ENCODE measurements at places on chromosomes 7 and 10.

DNA sequence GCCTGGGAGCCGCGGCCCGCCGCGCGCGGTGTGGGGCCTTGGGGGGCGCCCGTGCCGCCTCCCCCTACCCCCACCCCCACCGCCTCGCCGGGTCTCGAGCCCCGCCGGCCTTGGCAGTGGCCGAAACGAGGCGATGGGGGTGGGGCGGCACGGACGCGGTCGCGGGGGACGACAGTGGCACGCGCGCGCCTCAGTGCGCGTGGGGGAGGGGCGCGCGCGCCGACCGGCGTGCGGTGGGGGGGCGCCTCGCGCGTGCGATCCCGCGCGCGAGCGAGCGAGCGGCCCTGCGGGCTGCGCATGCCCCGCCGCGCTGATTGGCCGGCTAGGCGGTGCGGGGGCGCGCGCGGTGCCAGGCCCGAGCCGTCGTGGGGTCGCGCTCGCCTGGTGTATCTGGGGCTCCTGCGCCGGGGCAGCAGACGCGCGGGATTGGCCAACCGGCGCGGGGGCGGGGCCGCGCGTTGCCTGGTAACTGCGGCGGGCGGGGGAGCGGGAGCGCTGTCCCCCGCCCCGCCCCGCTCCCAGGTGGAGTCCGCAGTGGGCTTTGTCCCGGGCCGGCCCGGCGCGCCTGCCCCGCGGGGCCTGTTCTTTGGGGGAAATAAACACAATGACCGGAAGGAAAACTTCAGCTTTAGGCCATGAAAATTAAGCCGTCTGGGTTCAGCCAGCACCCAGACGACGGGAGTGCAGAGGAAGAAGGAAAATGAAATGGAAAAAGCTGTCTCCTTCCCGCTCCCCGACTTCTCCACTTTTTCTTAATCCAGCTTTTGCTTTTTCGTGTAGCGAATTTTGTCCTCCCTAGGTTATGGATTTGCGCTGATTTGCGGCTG is 873 bp downstream of the GTF2I start:
- DNase-seq, result peak; percentile 82

- no peak for DNase-seq
These were observed 919 bp upstream of the RHOBTB1 start for GRCh38 chr10:60944910-60945297.

DNA sequence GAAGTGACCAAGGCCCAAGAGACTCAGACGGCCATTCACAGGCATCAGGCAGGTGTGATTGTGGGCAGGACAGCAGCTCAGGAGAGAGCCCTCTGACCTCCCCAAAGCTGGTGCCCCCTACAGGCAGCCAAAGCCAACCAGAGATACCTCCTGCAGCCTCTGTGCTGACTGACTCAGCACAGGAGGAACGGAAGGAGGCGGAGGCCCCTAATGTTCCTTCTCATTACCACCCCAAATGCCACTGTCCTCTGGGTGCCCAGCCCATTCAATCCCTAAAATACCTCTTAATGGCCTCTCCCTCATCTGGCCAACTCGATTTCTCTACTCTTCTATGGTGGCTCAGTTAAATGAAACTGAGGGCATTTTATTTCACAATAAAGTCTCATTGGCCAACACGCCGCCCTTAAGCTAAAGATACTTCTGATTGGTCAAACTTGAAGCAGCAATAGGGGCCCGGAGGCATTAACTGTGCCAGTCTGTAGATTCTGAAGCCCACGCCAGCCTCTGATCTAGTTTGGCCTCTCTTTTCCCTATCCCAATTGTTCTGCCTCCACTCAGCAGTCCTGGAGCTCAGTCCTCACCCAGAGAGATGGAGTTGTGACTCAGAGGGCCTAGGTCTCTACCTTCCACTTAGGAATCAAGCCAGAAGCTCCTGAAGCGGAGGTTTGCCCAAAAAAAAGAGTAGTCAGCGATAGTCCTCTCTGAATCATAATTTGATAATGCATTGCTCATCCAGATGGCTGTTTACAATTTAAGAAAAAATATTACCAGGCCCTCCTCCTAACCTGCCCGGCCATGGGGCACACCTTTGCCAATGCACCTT is 1.2 kb downstream of the CYREN start:
- no peak for DNase-seq

GRCh38 chr10:72260976-72261783 is 12.5 kb upstream of the DDIT4 start:
- no peak for DNase-seq

- no peak for DNase-seq
These were observed 2.4 kb upstream of the GPAM start for GRCh38 chr10:112185959-112186358.

- no peak for DNase-seq
These were observed 53.0 kb downstream of the SH2D4B start for GRCh38 chr10:80590585-80591125.

DNA sequence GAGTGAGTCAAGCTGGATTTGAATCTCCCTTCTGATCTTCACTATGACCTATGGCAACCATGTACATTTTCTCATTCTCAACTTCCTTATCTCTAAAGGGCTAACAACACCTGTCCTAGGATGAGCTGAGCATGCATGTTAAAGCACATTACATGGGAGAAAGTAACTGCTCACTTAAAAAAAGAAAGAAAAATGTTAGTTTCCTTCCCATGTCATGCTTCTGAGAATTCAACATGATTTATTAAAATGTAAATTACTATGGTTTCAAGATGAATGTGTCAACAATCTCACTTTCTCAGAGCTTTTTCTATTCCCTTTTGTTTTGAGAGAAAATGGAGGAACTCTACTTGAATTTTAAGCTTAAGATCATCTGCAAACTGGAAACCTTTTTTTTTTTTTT is 295.3 kb downstream of the SKIDA1 start:
- no peak for DNase-seq

DNA sequence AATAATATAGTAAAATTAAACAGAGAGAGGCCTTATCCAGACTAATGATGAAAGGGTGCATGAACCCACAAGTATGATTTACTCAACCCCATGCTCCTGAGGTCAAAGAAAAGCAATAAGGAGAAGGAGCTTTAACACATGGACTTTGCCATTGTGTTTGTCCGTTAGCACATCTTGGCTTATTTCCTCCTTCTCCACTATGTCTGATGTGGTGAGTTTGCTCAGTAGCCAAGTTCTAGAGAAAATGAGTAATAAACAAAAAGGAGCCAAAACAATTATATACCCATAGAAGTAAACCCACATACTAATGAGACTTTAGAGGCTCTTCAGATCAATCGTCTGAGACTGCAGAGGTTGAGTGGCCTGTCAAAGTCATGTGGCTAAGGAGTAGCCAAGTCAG is 26.1 kb upstream of the ADD3 start:
- DNase-seq, result no peak

DNA sequence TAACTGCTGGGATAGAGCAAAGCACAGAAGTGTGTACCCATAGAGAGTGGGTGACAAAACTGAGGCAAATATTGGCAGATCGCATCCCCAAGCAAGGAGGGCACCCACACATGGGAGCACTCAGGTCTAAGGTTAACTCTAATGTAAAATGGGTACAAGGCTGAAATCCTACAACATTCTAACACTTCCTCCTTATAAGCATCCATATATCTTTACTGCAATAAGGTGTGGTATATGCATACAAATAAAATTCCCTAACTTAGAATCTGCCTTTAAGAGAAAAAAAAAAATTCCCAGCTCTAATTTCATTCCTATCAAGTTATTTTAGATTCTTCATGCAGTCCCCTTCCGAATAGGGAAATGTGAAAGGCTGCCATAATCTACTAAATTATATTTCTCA is 18.7 kb downstream of the EIF3A start:
- no peak for DNase-seq

GRCh38 chr10:15817409-15818046 is 42.8 kb downstream of the MINDY3 start:
- DNase-seq, result no peak

GRCh38 chr10:390449-391100 is 255.3 kb downstream of the ZMYND11 start:
- no peak for DNase-seq

DNA sequence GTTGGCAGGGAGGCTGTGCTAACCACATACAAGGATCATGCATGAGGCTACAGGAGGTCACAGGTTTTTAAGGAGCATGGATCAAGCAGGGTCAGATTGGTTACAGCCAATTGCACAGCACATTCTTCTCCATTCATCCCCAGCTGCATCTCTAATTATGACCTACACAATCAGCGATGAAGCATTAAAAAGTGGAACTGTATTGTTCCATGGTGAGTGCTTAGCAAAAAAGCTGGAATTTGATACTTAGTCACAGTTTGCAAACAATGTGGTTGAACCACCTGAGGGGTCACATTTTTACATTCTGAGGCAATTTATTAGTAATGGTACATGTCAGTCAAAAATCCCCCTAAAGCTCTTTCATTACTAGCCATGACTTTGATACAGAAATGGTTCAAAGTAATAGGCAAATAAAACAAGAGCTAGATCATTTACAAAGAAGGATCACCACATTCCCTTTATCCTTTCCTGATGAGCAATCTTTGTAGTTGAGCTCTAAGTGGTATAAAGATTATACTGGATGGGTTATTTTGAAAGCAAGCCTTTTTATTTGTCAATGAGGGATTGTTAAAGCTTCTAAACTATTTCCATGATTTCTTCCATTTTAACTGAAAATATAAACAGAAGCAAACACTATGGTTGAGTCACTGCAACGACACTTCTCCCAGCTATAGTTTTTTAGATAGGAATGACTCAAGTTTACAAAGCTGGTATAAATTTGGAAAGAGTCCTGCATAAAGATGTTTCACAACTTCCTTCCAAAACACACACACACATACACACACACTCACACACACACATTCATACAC is 217.8 kb upstream of the SEMA3A start:
- DNase-seq, result no peak

- DNase-seq, result no peak
These were observed 7.5 kb downstream of the KCP start for GRCh38 chr7:128902761-128903585.

- no peak for DNase-seq
These were observed 5.1 kb upstream of the PLEKHS1 start for GRCh38 chr10:113746217-113746957.

All from NCI-H1694 treated with DMSO at 0.1 percent for 48 hours (cell line).